ENCODE measurements at places on chromosomes 7 and 10.

DNA sequence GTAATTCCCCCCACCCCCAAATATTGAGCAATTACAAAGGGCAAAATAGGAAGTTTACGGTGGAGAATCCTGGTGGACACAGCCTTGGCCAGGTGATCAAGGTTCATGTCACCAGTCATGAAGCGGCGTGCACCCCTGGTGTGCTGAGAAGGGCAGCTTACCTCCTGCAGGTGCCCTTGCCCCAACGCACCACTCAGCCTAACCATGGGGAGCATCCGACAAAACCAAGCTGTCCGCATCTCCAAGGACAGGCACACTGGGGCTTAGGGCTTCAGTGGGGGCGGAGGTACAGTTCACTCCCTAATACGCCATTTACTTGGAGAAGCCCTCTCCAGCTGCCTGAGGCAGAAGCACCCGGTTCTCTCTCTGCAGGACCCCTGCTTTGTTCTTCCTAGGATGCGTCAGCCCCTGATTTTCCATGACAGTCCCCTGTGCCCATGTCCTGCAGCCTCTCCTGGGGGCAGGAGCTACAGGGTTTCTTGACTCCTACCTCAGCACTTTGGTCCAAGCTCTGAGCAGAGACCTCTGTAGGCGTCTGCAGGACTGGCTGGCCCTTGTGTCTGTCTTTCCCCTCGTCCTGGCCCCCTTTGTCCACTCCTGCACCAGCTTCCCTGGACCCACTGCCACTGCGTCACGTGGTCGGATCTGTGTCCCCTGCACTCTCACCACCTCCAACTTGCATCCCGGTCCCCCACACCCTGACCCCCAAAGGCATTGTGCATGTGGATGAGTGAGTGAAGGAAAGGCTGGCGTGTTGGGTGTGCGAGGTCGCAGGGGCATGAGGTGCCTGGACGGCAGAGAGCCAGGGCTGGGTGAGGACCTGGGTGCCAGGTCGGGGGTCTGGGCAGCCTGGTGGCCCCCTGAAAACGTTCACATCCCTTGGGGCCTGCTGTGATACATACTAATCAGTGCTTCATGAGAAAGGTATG lies 113.7 kb downstream of the LHPP start:
- DNase-seq: no peak

- DNase-seq: no peak
Observed at GRCh38 chr10:48455055-48455391, 148.5 kb downstream of the MAPK8 start.

GRCh38 chr10:114729103-114729659 lies 71.1 kb upstream of the ABLIM1 start:
- no peak for DNase-seq

- no peak for DNase-seq
Observed at GRCh38 chr7:22039670-22040069, 94.0 kb upstream of the CDCA7L start.

GRCh38 chr7:57651006-57651405 lies 201.0 kb downstream of the ZNF716 start:
- no peak for DNase-seq

GRCh38 chr10:113036619-113037018 lies 86.6 kb downstream of the TCF7L2 start:
- DNase-seq: no peak

- DNase-seq: no peak
Observed at GRCh38 chr10:14366760-14367159, 36.0 kb upstream of the FRMD4A start.

DNA sequence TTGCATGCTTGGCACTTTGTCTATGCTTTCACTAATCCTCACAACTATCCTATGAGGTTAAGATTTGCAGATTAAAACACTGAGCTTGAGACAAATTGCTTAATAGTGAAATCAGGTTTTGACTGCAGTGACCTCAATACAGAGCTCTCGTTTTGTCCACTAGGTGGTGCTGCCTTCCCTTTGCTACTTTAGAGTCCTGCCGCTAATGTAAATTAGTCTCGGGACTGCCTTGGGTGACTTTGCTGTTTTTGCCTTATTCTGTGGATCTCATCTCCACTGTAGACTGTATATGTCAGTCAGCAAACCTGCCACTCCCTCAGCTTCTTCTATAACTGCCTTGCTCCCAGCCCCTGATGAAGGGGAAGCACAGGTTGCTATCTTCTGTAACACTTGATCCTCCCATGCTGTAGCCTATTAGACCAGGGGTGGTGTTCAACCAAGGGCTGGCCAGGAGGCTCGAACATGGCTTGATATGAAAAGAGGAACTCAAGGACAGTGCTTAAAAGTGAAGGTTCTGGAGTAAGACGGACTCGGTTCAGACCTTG lies 26.0 kb downstream of the ASB4 start:
- peak; percentile 63 for DNase-seq

DNA sequence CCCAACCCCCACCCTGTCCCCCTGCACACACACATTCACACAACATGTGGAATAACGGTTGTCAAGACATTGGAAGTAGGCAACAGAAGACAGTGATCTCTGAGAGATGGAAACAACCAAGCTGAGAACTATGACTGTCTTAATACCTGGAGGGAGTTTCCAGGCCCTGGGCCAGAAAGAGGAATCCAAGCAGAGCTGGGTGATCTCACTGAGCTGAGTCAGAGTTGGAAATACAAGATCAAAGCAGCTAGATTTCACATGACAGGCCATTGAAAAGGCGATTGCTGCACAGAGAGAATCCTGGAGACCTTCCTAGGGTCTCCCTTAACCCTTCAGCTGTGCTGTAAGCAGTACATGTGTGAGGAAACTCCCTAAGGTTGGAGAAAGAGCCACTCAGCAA lies 165.8 kb upstream of the PRSS1 start:
- DNase-seq: no peak

DNA sequence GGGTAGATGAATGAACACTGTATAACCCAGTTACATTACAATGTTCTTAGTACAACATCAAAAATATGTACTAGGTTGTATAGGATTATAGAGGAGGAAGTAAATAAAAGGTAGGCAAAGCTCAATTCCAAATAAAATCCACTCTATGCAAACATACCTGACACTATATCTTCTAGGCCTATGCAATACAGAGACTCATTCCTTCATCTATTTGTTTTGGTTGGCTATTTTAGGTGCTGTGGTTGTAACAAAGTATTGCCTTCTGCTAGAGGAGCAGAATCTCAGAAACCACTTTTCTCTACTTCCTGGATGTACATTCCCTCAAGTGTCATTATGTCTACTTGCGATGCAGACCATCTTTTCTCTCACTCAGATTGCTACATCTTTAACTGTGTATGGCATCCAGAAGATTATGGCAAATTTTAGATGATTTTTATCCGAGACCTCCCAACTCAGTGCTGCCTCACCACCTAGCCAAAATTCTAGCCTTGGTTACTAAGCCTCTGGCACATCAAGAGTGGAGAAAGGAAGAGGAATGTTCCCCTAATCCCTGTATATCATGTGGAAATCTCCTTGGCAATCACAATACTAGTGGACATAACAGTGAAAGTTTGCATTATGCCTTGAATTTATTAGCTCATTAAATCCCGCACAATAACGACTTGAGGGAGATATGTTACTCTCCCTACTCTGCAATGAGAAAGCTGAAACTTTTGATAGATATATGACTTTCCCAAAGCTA lies 5.5 kb upstream of the TFPI2 start:
- DNase-seq: no peak

DNA sequence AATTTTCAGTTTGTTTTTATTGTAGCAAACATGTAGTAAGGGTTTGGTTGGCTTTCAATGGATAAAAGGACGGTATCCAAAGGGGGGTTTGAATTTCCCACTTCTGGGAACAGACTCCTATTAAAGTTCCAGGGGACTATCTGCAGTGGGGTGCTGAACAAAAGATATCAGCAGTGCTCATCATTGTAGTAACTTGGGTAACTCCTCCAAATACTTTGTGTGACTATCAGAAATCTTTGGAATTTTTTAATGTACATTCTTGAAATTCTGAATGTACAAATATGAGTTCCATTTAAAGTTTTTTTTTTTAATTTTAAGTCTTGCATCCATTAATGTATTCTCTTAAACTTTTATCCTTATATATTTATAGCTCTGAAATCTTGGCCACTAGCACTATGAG lies 42.1 kb downstream of the CYP51A1 start:
- no peak for DNase-seq

- no peak for DNase-seq
Observed at GRCh38 chr7:132901241-132901640, 180.6 kb downstream of the CHCHD3 start.

DNA sequence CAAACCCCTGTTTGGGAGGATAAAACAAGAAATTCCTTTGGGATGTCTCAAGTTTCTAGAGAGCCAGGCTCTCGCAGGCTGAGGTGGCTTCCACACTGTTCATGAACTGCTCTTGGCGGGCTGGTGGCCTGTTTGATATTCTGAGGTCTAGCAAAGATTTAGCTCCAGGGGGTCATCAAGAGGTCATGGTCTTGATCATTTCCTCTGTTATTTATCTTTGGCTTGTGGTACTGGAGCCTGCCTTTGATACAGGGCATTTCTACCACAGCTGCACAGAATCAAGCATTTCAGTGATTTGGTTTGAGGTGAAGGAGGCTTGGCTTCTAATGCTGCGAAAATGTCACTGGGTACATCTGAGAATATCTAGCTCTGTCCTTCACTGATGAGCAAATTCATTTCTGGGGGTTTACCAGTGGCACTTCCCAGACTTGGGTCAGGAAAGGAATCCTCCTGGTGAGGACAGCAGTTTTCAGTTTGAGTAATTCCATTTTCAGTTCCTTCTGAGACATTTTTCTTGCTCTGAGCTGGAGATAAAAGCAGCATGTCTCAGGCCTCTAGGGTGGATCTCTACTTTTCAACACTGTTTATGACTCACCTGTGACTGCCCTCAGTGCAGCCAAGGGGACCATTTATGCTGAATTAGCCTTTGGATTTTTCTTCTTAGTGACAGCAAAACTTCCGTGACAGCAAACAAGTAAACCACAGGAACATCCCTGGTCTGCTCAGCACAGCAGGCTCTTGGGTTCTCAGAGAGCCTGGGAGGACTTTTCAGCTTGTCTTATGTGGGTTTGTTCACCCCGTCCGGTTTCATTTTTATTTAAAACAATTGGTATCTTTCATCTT lies 312.0 kb downstream of the RNLS start:
- DNase-seq: peak; percentile 72

- DNase-seq: no peak
Observed at GRCh38 chr7:55469271-55469681, 103.0 kb downstream of the VOPP1 start.

GRCh38 chr10:15419279-15419874 lies 48.3 kb upstream of the FAM171A1 start:
- no peak for DNase-seq

DNA sequence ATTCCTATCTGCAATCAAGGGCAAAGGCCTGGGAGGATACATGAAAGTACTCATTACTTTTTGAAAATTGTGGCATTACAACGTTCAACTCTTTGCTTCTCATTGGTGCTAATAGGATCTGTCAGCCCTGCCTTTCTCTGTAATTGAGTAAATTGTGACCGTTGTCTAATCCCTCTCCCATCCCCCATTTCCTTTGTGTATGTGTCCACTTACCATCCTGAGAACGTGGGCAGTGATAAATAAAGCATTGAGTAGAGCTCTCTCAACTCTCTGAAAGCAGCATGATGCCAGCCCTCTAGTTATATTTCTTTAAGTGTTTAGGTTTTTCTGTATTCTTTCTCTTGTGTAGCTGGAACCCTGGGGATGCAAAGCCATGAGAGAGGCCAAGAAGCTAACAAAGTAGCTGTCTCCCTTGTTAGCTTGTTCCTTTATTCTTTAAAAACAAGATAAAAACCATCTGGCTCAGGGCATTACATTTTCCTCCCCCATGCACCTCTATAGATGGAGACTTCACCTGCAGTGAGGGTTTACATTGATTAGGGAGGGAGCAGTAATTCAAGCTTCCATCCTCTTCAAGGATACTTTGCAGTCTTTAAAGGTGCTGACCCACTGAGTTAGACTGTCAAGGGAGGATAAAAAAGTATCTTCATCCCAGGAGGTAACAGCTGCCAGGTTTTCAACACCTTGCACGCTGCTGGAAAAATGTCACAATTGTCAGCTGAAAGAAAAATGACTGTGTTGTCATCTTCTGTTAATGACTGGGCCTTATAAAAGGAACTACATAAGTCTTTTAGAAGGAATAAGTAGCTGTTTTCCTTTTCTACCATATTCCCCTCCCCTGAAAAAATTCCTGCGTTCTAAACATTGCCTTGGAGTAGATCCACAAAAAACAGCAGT lies 112.3 kb downstream of the BTRC start:
- no peak for DNase-seq

GRCh38 chr10:18140957-18141845 lies 977 bp downstream of the CACNB2 start:
- DNase-seq: no peak

DNA sequence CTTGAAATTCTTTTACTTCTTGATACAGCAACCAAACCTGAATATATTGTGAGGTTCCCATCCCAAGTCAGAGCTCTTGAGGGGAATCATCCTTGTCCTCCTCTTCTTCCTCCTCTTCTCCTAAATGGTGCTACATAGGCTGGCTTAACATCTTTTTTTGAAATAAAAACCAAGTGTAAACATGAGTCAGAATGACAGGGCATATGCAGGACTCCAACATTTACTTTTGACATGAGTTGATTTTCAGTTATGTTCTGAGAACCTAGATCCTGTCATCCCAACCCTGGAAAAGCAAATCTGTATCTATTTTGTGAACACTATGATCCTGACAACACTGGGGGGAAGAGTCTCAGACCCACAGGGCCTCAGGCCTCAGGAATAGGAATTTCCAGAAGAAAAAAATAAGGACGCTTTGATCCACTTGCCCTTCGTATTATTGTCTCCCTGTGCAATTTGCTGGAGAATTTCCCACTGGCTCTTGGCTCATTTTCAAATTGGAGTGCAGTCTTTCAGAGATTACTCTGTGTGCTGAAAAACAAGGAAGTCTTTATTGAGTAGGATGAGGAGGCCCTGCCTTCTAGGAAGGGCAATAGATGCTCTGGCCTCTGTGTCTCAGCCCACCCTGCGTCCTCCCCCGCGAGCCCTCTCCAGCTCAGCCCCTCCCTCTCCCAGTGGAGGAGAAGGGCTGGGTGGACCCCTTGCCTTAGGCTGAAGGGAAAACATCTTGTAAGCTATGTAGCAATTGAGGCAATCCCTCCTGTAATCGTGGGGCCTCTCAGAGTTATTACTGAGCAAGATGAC lies 121.6 kb downstream of the CREB5 start:
- DNase-seq: no peak

GRCh38 chr7:7416031-7416858 lies 119.4 kb downstream of the COL28A1 start:
- no peak for DNase-seq

- no peak for DNase-seq
Observed at GRCh38 chr10:68871105-68871711, 29.9 kb upstream of the DDX50 start.
